SW 1271 (cell line): ENCODE measurements at places on chromosomes 4 and X.

DNA sequence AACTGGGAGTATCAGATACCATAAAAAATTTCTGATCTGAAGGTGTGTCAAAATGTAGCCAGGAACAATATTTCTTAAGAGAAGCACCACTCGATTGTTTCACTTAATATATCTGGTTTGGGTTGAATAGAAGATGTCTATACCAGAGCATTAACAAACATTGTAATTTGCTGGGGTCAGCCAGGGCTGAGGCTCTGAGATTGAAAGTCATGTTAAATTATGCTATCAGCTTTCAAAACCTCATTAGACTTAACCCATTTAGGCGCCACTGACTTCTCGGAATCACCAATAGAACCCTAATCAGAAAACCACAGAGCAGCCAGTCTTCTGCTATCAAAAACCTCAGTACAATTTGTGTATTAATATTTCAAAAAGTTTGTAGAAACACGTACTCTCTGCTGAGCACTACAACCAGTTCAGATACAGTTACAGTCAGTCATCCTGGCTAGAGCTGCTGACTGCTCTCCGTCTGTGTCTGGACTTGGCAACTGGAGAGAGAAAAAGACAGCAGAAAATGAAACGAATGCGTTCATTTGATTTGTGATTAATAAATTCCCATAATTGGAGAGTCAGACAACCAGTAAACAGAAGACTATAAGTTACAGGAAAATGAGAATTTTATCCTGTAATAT lies 848.6 kb upstream of the PABPC4L start:
- DNase-seq: no peak

- DNase-seq: no peak
These were observed 391.6 kb downstream of the ARHGAP24 start for GRCh38 chr4:85866508-85866907.

DNA sequence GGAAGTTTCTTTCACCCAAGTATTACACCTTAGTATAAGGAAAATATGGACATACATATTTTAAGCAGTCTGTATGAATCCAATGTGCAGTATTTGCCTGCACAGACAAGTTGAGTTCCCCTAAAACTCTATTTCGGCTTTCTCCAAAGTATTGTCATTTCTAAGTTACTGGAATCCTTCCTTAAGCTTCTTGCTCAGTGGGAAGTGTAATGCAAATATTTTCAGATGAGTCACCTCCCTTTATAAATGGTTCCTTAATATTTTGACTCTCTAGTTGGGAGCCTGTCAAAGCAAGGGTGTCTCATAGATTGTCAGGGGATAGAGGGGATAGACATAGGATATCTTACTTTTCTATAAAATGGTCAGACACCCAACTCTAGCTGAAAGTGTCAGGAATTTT lies 178.6 kb downstream of the NAA11 start:
- DNase-seq: no peak

DNA sequence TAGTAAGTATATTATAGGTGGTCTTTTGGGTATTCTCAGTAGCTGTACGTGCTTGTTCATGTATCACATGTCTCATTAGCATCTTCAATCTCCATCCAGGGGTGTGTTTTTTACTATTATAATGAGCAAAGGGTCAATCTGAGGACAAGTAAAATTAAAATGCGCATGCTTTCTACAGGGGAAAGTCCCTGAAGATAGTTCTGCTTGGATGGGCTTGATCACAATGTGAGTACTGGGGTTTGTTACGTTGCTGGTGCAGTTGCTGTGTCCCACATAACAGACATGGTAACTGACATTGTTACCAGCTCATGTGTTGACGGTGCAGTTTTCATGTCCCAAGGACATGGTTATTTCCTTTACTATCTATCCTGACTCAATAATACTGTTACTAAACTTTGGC lies 65.9 kb downstream of the UCHL1 start:
- no peak for DNase-seq

GRCh38 chr4:123676071-123676889 lies 279.7 kb downstream of the SPRY1 start:
- no peak for DNase-seq

DNA sequence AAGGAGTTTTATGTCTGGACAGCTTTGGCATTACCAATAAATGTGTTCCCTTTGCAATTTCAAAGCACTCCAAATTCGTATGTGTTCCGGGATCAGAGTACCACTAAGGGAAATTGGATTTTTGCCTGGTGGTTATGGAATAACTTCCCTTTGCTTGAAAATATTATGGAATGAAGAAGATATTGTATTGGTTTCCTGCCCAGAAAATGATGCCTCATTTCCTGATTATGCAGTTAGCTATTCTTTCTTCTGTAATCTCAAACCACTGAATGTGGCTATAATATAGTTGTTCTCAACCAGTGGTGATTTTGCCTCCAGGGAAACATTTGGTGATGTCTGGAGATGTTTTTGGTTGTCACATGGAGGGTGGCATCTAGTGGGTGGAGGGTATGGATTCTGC lies 142.9 kb downstream of the PCDH7 start:
- no peak for DNase-seq

DNA sequence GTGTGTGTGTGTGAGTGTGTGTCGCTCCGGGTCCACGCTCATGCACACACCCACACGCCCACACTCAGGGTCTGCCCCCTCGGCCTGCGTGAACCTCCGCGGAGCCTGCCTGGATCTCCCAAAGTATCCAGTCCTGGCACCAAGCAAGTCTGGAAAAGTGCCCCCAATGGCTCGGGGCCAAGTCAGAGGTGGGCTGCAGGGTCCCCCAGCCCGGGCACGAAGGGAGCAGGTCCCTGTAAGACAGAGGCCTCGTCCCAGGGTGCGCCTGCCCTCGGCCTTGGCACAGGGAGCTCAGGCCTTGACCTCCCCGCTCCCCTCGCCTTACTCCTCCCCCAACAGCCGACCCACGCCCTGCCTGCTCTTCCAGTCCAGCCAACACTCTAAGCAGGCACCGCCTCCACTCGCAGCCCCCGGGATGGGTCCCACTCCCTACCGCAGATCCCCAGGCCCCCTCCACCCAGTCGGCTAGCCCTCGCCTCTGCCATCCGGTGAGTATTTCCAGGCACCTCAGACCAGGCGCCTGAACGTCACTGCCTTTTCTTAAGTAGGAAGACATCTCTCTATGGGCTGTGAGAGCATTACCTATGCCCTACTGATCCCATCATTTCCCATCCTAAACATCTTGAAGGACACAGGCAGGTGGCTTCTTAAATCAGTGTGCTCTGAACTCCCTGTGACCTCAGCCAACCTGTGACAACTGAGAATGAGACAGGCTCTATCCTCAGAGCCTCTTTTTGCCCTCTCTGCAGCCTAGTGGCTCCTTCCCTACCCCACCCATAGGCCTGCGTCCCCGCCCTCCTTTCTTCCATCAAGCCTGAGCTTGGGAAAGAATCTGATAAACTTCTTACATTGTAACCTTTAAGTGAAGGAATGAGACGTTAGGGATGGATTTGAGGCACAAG lies 704 bp downstream of the FAM114A1 start:
- no peak for DNase-seq

DNA sequence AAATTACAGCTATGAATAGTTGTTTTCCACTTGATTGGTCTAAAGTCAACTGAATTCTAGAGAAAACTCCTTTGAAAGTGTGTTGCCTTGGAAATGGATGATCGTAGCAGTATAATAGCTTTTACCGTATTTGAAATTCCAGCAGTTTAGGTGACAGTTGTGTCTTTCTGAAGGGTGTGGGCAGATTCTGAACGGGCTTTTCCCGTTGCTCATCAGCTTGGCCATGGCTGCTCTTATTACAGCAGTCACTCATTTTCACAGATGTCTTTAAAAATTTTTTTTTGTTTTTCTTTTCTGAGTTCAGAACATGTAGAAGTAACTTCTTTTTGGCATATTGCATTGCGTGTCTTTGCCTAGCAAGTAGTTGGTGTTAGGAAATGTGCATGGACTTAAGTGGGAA lies 69.6 kb upstream of the SLC4A4 start:
- DNase-seq: no peak

DNA sequence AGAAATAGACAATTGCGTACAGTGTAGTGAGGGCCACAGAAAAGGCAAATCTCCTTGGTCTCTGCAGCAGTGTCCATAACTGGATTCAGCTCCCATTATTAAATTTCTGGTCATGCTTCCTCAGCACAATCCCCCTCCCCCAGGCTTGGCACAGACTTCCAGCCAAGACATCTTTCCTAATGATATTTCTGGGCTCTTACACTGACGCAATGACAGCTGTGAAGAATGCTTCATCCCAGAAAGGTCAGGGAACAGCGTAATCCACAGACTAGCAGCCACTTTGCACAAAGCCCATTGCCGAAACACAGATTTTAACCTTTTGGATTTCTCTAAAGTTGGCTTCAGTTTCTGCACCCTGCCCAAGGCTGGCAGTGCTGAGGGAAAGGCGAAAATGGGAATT lies 597.6 kb upstream of the CPEB2 start:
- DNase-seq: no peak

DNA sequence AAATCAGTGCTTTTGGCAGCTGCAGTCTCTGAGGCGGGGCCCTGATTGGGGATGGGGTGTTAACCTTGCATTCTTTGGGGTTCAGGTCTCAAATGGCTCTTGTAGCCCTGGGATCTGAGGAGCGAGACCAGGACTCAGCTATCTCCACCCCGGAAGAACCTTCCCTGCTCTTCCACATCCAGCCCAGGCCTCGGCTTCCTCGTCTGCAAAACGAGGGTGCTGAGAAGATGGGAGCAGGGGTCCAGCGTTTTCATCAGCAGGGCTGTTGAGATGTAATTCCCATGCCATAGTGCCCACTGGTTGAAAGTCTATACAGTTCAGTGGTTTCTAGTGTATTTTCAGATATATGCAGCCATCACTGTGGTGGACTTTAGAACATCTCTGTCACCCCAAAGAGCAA lies 34.6 kb upstream of the WFS1 start:
- DNase-seq: no peak

- DNase-seq: no peak
These were observed 67.4 kb upstream of the PCDH19 start for GRCh38 chrX:100477467-100477866.

GRCh38 chrX:130631011-130631410 lies 229.2 kb downstream of the RBMX2 start:
- no peak for DNase-seq

DNA sequence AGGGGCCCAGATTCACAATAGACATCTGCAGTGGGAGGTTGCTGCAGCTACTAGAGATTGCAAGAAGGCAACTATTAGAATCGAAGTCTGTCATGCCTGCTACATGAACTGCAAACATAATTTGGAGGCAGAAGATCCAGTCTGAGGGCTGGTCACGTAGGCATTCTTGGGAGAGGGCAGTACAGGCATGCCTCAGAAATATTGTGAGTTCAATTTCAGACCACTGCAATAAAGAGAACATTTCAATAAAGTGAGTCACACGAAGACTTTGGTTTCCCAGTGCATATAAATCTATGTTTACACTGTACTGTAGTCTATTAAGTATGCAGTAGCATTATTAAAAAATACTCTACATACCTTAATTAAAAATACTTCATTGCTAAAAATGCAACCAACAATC lies 585.8 kb upstream of the FAT1 start:
- no peak for DNase-seq

GRCh38 chr4:184534511-184535391 lies 60.4 kb upstream of the IRF2 start:
- DNase-seq: peak; percentile 27

- no peak for DNase-seq
These were observed 196.5 kb downstream of the ARHGAP10 start for GRCh38 chr4:147928400-147928799.
